ENCODE measurements at places on chromosomes 6 and 20.

DNA sequence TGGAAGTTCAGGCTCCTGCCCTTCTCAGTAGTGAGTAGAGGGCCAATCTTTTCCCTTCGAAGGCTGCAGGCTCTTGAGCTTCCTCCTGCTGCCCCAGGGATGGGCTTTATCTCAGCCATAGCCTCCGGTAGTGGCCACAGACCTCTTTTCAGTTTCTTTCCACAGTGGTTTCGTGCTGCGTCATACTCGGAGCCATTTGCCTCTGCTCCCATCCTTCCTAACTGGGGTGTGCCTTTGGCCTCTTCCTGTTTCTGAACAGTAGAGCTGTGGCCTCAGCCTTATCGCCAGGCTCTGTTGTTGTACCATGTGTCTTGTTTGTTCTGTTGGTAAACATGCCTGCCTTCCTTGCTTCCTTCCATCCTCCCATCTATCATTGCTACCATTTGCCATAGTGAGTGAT, 54.1 kb downstream of the TULP4 start:
- no peak for DNase-seq

DNA sequence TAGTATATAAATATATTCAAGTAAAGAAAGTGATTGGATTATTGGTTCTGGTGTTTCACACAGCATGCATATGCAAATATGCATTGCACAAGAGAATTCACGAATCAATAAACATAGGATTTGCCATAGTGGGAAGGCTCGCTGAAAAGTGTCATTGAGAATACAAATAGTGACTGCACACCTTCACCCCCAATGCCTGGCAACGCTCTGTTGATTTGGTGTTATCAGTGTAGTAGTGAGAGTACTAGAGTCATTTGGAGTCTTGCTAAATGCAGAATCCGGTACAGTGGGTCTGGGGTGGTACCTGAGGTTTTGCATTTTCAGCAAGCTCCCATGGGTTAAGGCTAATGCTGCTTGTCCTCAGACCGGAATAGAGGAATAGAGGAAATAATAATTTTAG, 49.7 kb upstream of the NAA20 start:
- no peak for DNase-seq

- DNase-seq = no peak
Measured at GRCh38 chr6:142966294-142966693, 21.3 kb upstream of the HIVEP2 start.

DNA sequence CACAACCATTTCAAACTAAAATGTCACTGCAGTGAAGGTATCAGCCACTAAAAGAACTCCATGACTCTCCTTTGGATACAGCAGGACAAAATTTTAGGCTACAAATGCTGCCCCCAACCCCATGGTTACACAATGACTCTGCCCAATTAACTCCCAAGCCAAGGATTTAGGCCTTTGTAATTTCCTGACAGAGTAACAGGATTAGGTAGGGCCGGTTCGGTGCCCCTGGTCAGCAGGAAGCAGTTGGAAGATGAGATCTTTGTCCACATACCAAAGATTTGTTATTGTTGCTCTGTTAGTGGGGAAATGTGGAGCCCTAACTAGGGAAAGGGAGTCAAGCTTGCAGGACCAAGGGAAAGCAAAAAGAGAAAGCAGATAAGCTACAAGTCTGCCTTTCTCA, 26.7 kb upstream of the RIPK1 start:
- no peak for DNase-seq

- DNase-seq = no peak
Measured at GRCh38 chr6:106090001-106090400, 3.9 kb downstream of the PRDM1 start.

DNA sequence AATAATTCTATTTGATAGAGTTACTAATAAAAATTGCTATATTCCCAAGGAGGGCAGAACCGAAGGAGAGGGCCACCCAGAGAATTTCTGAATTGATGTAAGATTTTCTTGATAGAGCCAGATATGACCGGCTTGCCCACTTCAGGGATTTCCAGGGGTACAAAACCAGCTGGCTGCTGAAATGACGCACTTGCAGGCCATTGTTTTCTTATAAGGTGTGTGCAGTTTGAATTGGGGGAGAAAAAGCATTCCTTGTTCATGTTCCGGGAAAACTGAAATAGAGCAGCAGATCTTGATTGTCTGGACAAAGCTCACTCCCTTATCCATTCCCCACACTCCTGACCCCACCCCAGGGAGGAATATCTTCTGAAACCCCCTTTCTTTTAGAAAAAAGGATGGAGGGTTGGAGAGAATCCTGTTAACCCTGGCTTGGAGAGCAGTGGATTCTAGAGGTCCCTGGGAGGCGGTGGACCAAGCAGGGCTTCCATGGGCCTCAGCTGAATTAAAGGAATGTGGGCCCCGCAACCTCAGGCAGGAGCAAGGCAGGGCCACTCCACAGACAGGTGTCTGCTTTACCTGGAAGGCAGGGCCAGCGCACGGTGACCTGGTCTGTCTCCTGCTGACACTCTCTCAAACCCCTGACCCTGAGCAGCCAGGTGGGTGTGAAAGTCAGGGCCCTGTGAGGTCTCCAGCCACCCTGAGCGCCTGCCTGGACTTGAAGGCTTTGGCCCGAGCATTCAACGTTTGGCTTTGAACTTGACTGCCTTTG, 96.4 kb downstream of the TMEM170B start:
- no peak for DNase-seq

DNA sequence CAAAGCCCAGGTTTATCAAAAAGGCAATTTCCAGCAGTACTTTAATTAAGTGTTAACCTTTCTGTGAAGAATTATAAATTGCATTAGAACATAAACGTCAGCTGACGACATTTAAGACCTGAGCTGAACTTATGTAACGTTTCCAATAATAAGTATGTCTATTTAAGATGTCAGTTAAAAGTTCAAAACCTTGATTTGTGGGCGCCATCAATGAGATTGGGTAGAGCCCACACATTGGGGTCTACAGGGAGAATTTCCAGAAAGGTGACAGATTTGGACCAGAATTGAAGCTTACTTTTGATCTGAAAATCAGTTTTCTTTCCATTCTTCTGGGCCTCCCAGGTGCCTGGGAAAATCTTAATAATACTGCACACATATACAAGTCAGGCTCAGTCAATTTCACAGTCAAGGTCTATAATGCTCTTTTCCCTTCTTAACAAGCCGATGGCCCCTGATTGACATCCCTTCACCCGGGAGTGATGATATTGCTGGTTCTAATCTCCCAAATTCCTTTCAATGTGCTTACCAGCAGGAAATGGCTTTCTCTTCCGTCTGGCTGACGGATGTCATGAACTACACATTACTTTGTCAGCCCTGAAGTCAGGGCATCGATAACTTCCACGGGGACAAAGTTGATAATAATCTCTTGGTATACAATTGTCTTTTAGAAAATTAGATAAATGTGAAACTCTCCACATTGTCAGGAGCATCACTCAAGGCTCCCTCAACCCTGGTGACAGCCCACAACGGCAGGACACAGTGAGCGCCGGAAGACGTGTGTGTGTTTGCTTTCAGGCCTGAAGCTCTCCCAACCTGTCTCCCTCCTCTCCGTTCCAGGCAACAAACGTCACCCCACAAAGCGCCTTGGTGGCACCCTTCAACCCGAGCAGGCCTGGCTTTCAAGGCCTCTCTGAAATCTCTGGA, 396.5 kb upstream of the CNR1 start:
- no peak for DNase-seq

- no peak for DNase-seq
Measured at GRCh38 chr6:30893001-30893591, 8.8 kb downstream of the DDR1 start.

DNA sequence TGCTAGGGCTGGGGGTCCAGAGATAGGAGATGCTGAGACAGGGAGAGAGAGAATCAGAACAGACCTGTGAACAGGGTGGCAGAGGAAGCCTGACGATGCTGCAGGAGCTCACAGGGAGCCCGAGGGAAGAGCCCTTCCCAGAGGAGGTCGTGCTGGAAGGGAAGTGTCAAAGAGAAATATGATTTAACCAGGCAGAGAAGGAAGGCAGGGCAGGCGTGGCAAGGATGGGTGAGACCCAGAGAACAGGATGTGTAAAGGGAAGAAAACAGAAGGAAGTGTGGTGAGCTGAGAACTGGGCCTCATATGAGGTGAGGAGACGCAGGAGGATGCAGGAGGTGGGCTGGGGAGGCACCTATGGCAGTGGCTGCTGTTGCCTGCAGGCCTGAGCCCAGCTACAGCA, 105.6 kb downstream of the ZDHHC14 start:
- DNase-seq = no peak

- no peak for DNase-seq
Measured at GRCh38 chr6:16122197-16122596, 6.7 kb upstream of the MYLIP start.

DNA sequence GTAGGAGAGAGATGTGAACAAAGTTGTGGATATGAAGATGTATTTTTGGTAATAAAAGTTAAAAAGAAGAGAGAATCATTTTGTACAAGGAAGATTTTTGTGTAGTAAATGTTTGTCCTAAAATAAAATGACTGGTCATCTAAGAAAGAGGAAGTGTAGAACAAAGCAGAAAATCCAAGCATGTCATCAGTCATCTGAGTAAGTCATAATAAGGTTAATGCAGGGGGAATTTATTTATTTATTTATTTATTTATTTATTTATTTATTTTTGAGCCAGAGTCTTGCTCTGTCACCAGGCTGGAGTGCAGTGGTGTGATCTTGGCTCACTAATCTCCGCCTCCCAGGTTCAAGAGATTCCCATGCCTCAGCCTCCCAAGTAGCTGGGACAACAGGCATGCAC, 15.7 kb upstream of the CGA start:
- no peak for DNase-seq

- no peak for DNase-seq
Measured at GRCh38 chr6:13113376-13113775, 215.0 kb downstream of the TBC1D7 start.

DNA sequence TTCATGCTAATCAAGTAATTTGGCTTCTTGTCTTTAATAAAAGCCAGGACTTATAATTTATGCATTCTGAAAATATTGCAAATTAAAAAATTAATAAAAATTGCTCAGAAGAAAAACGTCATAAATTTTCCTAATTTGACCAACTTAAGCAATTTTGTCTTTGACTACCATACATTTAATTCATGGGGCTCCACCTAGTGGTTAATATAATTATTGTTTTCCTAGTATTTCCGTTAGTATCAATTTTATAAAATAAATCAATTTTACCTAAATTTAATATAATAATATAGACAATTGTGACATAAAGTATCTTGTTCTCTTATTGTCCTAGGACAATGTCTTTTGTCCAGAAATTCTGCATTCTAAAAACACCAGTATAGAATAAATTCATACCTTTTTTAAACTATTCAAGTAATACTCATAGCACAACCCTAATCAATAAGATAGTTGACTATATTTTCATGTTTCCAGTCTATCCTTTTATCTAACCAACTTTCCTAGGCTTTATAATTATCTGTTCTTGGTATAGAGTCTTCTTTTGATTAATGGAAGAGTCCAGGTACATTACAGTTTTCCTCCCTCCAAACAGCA, 319.9 kb downstream of the TRDN start:
- DNase-seq = no peak

DNA sequence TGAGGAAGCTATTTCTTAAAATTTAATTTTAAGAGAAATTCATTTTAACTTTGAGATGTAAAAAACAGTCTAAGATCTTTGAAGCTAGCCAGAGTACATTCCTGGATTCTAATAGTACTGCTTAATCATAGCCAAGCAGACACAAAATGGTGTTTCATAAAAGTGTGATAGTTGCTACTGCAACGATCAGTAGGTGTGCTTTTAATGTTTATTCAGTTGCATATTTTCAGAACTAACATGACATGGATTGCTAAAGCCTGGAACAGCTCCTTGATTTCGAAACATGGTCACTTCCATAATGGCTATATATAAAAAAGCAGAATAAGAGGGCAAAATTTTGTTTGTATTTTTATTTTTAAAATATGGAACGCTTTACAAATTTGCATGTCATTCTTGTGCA, 35.5 kb downstream of the SESN1 start:
- no peak for DNase-seq

DNA sequence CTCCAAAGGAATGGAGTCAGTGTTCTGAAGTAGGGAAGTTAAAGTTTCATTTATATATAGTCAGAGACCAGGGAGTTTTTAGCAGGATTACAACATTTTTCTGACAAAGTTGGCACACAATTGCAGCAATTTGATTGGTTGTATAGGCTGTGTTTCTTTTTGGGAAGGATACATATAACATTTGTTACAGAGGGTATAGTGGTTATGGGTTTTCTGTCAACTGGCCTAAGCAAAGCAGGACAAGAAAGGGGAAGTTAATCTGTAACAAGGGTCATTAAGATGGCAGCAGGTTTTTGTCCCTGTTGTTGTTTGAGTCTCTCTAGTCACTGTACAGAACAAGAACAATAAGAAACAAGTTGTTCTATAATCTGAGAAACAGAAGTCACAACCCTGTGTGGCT, 41.4 kb downstream of the TPD52L1 start:
- DNase-seq = no peak

DNA sequence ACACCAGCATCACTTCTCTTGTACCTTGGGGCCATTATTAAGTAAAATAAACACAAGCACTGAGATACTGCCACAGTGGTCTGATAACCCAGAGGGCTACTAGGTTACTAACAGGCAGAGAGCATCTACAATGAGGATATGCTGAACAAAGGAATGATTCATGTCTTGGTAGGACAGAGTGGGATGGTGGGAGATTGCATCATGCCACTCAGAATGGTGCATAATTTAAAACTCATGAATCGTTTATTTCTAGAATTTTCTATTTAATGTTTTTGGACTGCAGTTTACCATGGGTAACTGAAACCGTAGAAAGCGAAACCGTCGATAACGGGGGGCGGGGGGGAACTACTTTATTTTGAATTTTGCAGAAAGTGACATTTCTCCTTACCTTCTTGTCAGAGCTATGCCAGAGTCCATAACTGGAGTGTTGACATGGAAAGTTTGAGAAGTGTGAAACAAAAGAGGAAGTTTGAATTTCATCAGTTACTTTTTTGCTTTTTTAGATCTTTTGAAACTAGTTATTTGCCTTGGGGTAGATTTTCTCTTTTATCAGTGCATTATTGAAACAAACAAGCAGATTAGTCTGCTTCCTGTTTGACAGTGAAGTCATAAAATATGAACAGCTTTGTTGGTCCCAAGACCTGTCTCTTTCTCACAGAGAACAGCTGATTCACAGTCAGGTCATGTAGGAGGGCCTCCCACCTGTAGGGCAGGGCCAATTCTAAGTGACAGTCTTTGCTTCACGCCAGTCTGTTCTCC, 124.9 kb downstream of the KLHL32 start:
- no peak for DNase-seq

DNA sequence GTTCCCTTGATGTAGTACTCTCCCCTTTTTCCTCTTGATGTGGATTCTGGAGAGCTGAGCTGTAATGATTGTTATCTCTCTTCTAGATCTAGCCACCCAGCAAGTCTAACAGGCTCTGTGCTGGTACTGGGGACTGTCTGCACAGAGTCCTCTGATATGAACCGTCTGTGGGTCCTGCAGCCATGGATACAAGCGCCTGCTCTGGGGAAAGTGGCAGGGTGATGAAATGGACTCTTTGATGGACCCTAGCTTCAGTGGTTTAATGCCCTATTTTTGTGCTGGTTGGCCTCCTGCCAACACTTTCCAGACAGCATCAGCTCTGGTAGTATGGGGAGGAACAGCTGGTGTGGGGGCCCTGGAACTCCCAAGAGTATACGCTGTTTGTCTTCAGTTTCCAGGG, 216.3 kb downstream of the ADGRG6 start:
- DNase-seq = no peak

GRCh38 chr6:69026243-69026642, 391.2 kb downstream of the ADGRB3 start:
- no peak for DNase-seq

GRCh38 chr6:72820906-72821305, 199.0 kb downstream of the KCNQ5 start:
- DNase-seq = no peak

- no peak for DNase-seq
Measured at GRCh38 chr6:9121549-9121948, 686.2 kb upstream of the SLC35B3 start.

GRCh38 chr6:166683477-166683876, 56.4 kb upstream of the RPS6KA2 start:
- DNase-seq = no peak
